Ovary (tissue), 10 donors: ENCODE measurements at places on chromosomes 12 and 14. TPM values are rescaled to one million over a fixed set of nuclear protein-coding genes. Genes with fewer than 3 reads are reported as not detected.

DNA sequence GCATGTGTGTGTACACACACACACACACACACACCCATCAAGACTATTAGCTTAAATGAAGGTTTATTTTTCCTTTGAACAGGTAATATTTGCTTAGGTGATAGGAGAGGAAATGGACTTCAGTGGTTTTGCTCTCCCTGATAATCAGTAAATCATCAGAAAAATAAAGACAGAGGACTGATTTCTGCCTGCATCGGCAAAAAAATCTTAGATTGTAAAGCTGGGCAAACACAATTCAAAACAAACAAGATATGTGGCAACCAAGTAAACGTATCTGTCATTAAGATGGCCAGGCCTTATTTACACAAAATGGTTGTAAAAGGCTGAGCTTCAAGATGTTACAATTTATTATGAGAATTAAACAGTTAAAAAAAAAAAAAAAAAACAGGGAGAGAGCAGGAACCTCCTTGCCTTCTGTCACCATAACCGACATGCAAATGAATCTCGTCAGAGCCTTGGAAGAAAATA lies 31.3 kb downstream of the PRKD1 start:
- no peaks in the 10 kb centered on the region for H3K36me3 ChIP-seq
- no peak overlapping the region for H3K4me3 ChIP-seq
- no peak for DNase-seq
- no peak overlapping the region for H3K27ac ChIP-seq

DNA sequence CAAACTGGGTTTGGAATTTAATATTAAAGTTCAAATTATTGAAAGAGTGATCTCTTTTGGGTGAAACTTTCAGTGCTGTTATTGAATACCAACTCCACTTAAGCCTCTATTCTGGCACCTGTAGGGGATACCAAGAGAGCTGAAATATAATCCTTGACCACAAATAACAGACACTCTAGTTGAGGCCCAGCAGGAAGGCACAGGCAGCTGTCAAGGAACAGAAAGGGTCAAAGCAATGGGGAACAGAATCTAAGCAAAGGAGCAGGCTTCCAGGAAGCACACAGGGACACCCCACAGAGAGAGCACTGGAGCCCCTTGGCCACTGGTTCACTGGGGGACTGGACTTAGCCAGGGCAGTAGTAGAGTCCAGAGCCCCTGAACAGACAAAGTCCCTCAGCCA lies 120.9 kb upstream of the SFSWAP start:
- H3K36me3 ChIP-seq = no peaks in the 10 kb centered on the region
- no peaks in the 10 kb centered on the region for H3K27me3 ChIP-seq
- DNase-seq = no peak
- H3K27ac ChIP-seq = no peak overlapping the region
- no peaks in the 10 kb centered on the region for H3K4me1 ChIP-seq
- H3K4me3 ChIP-seq = no peak overlapping the region

DNA sequence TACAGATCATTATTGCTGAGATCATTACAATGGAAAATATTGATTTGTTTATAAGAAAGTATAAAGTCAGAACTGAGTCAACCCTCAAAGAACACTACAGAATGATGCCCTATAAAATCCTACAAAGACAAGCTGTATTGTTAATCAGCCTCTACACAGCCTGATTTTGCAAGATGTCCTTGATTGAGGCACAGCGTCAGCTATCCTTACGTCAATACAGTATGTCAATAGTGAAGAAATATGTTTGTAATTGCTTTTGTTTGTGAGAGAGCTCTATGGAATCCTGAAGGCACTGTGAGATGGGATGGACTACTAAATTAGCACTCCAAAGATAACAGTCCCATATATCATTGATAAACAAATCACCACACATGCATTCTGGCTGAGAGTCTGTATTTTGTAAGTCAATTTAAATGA lies 70.7 kb downstream of the RASSF9 start:
- no peaks in the 10 kb centered on the region for H3K4me1 ChIP-seq
- H3K27ac ChIP-seq = no peak overlapping the region
- H3K4me3 ChIP-seq = no peak overlapping the region
- H3K36me3 ChIP-seq = no peaks in the 10 kb centered on the region

- H3K36me3 ChIP-seq = no peaks in the 10 kb centered on the region
- no peak overlapping the region for H3K4me3 ChIP-seq
- no peak overlapping the region for H3K27ac ChIP-seq
These were observed 12.5 kb upstream of the KRT80 start for GRCh38 chr12:52204095-52204930.

GRCh38 chr14:71947947-71948500 lies 15.8 kb downstream of the RGS6 start:
- H3K27me3 ChIP-seq = no peaks in the 10 kb centered on the region
- H3K4me3 ChIP-seq = no peak overlapping the region
- no peak overlapping the region for H3K27ac ChIP-seq
- DNase-seq = no peak
- no peaks in the 10 kb centered on the region for H3K4me1 ChIP-seq

FBLN5 gene
- 39.2 TPM for total RNA-seq

DNA sequence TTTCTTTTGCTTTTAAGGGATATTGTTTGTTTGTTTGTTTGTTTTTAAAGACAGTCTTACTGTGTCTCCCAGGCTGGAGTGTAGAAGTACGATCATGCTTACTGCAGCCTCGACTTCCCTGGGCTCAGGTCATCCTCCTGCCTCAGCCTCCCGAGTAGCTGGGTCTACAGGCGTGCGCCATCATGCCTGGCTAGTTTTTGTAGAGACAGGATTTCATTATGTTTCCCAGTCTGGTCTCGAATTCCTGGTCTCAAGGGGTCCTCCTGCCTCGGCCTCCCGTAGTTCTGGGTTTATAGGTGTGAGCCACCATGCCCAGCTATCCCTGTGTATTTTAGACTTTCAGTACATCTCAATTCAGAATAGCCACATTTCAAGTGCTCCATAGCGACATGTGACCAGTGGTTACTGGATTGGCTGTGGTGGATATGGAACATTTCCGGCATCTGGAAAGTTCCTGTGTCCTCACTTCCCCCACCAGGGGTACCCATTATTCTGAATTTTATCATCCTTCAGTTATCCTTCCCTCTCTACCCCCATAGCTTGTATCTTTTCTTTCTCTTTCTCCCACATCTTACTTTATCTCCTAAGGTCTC lies 61.1 kb downstream of the HRK start:
- no peak overlapping the region for H3K4me3 ChIP-seq
- H3K36me3 ChIP-seq = no peaks in the 10 kb centered on the region
- DNase-seq = no peak
- H3K27me3 ChIP-seq = no peaks in the 10 kb centered on the region

GRCh38 chr12:104342635-104343249 lies 39.2 kb downstream of the EID3 start:
- H3K27me3 ChIP-seq = no peaks in the 10 kb centered on the region
- no peaks in the 10 kb centered on the region for H3K36me3 ChIP-seq
- peaks cover 13% of the 10 kb centered on the region for H3K4me1 ChIP-seq

DNA sequence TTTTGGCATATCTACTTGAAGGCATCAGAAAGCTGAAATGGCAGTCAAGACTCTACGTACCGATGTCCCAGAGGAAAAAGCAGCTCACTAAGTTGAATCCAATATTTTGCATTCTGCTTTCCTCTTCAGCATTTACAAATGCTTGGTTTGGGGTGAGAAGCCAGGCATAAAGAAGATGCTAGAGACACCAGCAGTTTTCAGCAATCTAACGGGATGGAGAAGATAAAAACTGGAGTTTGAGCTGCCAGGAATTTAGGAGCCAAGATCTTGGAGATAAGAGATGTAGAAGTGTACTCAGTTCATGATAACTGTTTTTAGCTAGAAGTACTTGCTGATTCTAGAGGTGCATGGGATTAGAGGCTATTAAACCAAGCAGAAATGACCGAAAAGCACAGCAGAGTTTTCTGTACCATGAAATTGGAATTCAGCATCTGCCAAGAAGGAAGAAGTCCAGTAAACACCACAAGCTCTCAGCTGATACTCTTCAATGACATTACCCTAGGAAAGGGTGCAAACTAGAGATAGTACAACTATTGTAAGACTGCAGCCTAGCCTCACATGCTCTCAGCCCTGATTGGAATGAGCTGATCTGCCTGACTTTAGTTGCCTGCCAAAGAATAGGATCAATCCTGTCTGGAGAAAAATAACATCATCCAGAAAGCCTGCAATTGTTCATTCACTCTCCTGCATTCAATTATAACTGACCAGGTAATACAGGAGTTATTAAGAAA lies 7.4 kb upstream of the ALDH1L2 start:
- no peak overlapping the region for H3K27ac ChIP-seq
- DNase-seq = no peak
- no peak overlapping the region for H3K4me3 ChIP-seq
- H3K27me3 ChIP-seq = no peaks in the 10 kb centered on the region
- no peaks in the 10 kb centered on the region for H3K36me3 ChIP-seq
- H3K4me1 ChIP-seq = no peaks in the 10 kb centered on the region

DNA sequence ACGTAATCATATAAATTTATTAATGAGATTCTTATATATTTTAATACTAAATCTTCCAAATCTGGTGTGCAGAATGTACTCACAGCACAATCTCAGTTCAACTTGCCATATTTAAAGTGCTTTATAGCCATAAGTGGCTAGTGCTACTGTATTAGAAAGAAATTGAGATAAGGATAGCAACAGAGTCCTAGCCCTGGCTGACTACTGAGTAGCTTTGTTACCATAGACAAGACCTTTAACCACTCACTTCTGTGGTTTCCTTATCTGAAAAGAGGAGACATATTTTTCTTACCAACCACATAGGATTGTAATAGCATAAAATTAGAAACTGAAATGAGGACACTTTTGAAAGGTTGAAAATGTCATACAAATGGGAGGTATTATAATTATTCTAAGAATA lies 2.0 kb upstream of the CHURC1 start:
- no peaks in the 10 kb centered on the region for H3K27me3 ChIP-seq
- H3K27ac ChIP-seq = no peak overlapping the region
- H3K4me3 ChIP-seq = no peak overlapping the region
- DNase-seq = no peak
- peaks cover 7% of the 10 kb centered on the region for H3K4me1 ChIP-seq

FOXG1 gene
- total RNA-seq = 0.15 TPM

DNA sequence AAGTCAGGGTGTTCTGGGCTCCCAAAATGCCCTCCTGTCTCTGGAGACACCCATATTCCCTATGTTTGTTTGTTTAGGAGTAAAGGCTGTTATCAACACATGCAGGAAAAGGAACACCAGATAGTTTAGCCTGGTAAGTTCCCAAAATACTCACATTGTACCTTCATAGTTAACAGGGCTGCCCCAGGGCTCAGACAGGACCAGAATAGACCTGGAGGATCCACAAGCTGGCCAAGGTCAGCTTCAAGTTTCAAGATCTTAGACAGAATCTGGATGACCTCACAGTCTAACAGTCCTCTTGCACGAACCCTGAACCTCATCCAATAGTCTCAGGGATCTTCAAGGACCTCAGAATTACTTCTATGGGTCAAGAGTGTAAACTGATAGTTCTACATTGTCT lies 18.1 kb upstream of the HSP90B1 start:
- H3K4me1 ChIP-seq = no peaks in the 10 kb centered on the region
- H3K36me3 ChIP-seq = no peaks in the 10 kb centered on the region
- H3K27me3 ChIP-seq = no peaks in the 10 kb centered on the region

DNA sequence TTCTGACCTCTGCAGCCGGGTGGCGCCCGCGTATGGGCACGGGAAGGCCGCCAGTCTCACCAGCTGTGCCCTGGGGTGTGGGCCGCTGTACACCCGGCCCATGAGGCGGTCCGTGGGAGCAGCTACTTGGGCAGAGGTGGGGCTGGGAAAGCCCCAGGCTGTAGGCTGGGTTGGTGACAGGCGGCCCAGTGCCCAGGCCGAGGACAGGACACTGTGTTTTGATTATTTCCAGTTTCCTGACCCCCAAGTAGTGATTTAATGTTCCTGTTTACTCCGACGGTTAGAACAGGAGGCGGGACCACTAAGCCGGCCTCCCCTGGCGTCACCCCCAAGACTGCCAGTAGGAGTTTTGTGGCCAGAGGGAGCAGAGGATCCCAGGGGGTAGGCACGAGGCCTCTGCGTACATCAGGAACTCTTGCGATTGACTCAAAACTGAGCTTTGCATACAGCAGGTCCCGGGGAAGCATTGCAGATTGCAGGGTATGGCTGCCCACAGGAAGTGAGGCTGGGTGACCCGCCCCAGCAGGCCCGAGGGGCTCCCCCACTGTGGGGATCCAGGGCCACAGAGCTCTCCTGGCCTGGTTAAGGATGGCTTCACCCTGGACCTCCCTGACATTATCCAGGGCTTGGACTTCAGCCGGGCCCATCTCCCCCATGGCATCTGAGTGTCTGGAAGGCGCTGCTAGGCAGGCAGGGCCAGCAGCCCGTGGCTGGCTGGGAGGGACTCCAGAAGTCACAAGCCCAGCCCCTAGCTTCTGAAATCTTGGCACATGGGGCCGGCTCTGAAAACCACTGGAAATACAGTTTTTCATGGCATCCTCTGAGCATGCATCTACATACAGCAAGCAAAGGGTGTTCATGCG lies 42.5 kb upstream of the DIO3 start:
- H3K27ac ChIP-seq = no peak overlapping the region
- no peak for DNase-seq
- H3K4me1 ChIP-seq = peaks cover 13% of the 10 kb centered on the region
